Adrenal gland (tissue), 19 donors: ENCODE measurements at places on chromosomes 16 and 17. TPM values are rescaled to one million over a fixed set of nuclear protein-coding genes. Genes with fewer than 3 reads are reported as not detected.

DNA sequence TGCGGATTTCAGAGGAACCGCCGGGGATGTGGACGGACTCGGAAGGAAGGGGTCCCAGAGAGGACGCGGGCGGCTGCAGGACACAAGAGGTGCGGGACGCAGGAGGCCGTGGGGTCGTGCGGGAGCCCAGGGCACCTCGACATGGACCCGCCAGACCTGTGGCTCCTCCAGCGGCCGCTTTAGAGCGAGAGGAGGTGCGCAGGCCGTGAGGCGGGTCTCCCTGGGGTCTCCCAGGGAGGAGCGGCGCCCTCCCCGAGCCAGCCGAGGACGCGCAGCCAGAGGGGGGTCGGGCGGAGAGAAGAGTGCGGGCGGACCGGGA is 6.8 kb upstream of the FLYWCH1 start:
- no peak for DNase-seq
- peak overlapping the region; percentile 83 for H3K4me3 ChIP-seq
- H3K4me1 ChIP-seq, result no peaks in the 10 kb centered on the region
- H3K27me3 ChIP-seq, result no peaks in the 10 kb centered on the region
- no peaks in the 10 kb centered on the region for H3K36me3 ChIP-seq
- peak overlapping the region; percentile 92 for H3K27ac ChIP-seq

DNA sequence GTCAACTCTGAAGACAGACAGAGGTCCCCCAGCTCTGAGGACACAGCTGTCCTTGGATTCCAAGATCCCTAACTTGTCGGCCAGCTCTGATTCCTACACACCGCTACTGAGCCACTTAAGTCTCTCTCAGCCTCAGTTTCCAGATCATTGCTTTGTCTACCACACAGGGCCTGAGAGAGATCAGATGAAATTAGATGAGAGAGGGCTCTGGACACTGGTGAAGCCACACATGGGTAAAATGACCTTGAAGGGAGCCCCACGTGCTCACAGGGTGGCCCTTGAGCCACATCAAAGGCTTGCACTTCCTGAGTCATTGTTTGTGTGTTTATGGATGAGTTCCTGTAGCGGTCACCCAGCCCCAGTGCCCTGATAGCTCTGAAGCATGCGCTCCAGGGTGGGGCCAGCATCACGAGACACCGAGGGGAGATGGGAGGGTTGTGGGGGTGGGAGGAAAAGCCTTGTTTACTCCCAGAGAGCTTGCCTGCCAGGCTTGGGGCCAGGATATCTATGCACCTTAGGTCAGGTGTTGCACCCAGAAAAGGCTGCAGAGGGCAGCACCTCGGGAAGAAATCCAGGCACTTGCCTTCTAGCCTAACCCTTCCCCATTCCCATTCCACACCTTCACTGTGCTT is 32.7 kb upstream of the SLC6A2 start:
- H3K36me3 ChIP-seq, result no peaks in the 10 kb centered on the region
- no peak for DNase-seq
- no peak overlapping the region for H3K4me3 ChIP-seq
- H3K27ac ChIP-seq, result no peak overlapping the region
- H3K27me3 ChIP-seq, result no peaks in the 10 kb centered on the region

DNA sequence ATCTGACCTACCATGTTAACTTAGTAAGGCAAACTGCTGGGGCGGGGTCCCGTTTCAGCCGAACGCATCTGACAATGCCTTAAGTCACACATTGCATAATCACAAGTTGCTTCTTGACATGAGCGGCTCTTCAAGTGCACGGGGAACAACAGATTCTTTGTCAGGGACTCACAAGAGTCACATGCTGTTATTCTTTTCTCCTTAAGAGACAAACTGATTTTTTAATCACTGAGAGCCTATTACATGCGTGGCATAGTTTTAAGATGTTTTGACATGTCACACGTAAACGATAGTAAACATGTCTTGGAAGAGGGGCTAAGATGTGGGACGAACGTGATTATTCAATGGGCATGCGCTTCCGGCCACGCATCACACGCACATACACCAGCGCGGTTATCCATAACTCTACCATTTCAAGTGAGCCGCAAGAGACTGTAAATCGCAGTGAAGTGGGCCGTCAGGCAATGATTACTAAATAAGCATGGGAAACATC is 63.4 kb downstream of the ADCY9 start:
- no peak overlapping the region for H3K4me3 ChIP-seq
- no peaks in the 10 kb centered on the region for H3K27me3 ChIP-seq
- peak overlapping the region; percentile 63 for H3K27ac ChIP-seq
- DNase-seq, result peak; percentile 19
- peaks cover 17% of the 10 kb centered on the region for H3K4me1 ChIP-seq

DNA sequence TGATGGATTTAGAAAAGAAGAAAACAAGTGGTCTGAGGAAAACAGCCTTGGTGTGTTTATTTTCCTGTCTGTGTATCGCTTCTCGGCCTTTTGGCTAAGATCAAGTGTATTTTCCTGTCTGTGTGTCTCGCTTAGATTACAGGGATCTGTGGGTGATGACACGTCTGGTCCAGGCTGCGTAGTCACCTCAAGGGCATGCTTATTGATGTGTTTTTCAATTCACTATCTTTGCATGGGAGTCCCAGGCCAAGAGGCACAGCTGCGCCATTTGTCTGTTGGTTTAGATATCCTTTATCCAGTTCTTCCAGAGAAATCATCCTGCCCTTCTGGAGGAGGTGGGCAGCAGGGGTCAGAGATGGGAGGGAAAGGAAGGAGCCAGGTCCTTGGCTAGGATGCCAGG is 47.1 kb upstream of the STH start:
- peaks cover 14% of the 10 kb centered on the region for H3K27me3 ChIP-seq
- H3K27ac ChIP-seq, result no peak overlapping the region
- DNase-seq, result no peak
- H3K36me3 ChIP-seq, result no peaks in the 10 kb centered on the region
- H3K4me1 ChIP-seq, result no peaks in the 10 kb centered on the region

- H3K4me1 ChIP-seq, result peaks cover 13% of the 10 kb centered on the region
- DNase-seq, result peak; percentile 81
- H3K36me3 ChIP-seq, result no peaks in the 10 kb centered on the region
- H3K27me3 ChIP-seq, result no peaks in the 10 kb centered on the region
- H3K4me3 ChIP-seq, result no peak overlapping the region
Measured at GRCh38 chr17:74862108-74862901, 2.6 kb upstream of the GRIN2C start.

The NHLRC4 gene
- 22.3 TPM for total RNA-seq

The CACNG3 gene
- total RNA-seq, result not detected

DNA sequence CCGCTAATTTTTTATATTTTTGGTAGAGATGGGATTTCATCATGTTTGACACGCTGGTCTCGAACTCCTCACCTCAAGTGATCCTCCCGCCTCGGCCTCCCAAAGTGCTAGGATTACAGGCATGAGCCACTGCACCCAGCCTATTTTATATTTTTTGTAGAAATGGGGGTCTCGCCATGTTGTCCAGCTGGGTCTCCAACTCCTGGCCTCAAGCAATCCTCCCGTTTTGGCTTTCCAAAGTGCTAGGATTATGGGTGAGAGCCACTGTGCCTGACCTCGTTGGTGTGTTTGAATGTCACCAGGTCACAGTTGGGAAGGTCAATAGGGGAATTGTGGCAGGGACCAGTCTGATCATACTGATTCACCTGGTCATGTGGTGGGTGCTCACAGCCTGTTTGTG is 56.7 kb upstream of the NKD1 start:
- H3K27me3 ChIP-seq, result no peaks in the 10 kb centered on the region
- no peak overlapping the region for H3K4me3 ChIP-seq
- no peaks in the 10 kb centered on the region for H3K4me1 ChIP-seq
- H3K27ac ChIP-seq, result no peak overlapping the region
- no peak for DNase-seq

The OR1F1 gene
- not detected for total RNA-seq

The TP53TG3B gene
- not detected for total RNA-seq

DNA sequence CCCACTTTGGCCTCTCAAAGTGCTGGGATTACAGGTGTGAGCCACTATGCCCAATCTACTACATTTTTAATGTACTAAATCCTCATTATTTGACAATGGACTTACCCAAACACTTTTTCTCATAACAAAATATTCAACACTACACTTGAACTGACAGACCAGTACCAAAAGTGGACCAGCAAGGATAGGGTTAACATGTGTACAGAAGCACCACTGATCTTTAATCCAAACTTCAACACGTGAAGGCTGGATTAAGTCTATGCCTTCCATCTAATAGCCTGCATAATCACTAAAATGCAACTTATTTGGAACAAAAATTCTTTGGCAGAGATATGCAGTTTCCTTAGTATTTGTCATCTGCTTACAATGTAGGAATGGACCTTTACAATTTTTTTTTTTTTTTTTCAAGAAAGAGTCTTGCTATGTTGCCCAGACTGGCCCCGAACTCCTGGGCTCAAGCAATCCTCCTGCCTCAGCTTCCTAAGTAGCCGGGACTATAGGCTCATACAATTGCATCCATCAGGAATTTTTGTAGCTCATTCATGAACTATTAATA is 60.0 kb upstream of the BCAR1 start:
- H3K27me3 ChIP-seq, result no peaks in the 10 kb centered on the region
- no peak overlapping the region for H3K4me3 ChIP-seq
- no peak for DNase-seq
- no peak overlapping the region for H3K27ac ChIP-seq
- no peaks in the 10 kb centered on the region for H3K36me3 ChIP-seq
- peaks cover 3% of the 10 kb centered on the region for H3K4me1 ChIP-seq
